Muscle of leg (tissue), 16 donors: ENCODE measurements at places on chromosomes 5 and 9.
A peak's percentile ranks its signal among the peaks of the same experiment; 100 is the strongest.

DNA sequence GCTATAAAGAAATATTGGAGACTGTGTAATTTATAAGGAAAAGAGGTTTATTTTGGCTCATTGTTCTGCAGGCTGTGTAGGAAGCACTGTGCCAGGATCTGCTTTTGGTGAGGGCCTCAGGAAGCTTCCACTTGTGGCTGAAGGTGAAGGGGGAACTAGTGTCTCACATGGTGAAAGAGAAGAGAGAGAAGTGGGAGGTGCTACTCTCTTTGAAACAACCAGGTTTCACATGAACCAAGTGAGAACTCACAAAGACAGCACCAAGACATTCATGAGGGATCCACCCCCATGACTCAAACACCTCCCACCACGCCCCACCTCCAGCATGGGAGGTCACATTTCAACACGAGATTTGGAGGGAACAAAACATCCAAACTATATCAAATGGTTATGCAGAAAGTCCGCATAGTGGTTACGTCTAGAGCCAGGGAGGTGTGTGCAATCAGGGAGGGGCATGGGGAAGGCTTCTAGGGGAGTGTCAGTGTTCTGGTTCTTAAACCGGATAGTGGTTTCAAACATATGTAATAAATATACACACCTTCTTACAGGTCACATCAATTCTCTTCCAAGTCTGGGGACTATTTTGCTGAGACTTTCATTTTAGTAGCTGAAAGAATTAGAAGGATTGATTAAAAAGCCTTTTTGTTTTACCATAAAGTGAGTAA lies 113.0 kb downstream of the TRIO start:
- DNase-seq: no peak

DNA sequence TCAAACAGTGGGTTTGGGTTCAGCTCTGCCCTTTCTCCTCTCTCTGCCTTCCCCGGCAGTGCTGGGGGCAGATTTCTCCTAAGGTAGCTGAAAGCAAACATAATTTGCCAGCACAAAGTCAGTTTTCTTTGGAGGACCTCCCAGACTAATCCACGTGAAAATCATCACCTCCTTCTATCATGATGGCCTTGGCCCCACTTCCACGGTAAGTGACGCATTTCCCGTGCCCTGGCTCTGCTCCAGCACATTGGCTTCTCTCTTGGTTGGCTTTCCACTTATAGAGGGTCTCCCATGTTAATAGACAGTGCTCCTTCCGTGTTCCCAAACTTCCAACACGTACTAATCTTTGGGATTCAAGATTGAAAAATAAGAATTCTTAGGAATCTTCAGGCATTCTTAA lies 74.1 kb upstream of the TRIO start:
- DNase-seq: no peak

DNA sequence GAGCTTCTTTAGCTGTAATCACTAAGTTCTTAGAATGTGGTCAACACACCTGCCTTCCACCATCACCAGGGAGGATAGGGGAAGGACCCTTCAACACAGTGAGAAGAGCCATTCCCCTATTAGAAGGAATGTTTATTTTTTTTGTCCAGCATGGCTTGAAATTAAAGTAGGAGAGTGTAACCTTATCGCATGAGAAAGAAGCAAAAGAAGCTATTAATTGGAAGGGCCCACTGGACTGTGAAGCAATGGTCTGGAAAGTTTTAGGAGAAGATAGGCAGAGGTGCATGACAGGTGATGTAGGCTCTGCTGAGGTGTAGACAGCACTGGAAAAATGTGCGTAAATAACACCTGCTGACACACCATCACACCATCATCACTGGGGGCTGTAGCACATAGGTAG lies 1526.0 kb downstream of the MAT2B start:
- no peak for DNase-seq

GRCh38 chr5:1640421-1640881 lies 116.7 kb upstream of the LPCAT1 start:
- DNase-seq: peak; percentile 29

DNA sequence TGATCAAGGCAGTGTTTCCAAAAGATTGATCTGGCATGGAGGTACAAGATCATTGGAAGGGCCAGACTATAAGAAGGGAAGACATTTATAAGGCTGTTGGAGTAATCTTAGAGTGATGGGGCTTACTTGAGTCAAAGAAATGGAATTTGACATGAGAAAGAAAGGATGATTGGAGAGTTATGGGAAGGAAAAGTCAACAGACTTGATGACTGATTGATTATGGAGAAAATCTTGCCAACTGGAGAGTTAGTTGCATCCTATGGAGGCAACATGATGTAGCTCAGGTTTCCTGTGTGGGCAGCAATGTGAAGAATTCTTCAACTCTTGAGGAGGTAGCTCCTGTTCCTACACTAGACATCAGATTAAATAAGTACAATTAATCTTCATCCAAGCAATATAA lies 10.9 kb upstream of the MAST4 start:
- DNase-seq: no peak

DNA sequence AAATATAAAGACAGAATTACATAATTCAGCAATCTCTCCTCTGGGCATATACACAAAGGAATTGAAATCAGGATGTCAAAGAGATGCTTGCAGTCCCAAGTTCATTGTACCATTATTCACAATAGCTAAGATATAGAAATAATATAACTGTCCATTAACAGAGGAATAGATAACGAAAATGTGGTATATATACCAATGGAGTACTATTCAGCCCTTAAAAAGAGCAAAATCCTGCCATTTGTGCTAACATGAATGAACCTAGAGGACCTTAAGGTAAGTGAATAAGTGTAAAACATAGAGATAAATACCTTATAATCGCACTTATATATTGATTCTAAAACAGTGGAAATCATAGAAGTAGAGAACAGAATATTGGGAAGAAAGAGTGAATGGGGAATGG lies 7.0 kb downstream of the ST8SIA4 start:
- DNase-seq: no peak

- DNase-seq: no peak
These were observed 184.6 kb downstream of the AUH start for GRCh38 chr9:91177081-91177480.

GRCh38 chr5:176927562-176927961 lies 28.4 kb upstream of the HK3 start:
- DNase-seq: no peak

DNA sequence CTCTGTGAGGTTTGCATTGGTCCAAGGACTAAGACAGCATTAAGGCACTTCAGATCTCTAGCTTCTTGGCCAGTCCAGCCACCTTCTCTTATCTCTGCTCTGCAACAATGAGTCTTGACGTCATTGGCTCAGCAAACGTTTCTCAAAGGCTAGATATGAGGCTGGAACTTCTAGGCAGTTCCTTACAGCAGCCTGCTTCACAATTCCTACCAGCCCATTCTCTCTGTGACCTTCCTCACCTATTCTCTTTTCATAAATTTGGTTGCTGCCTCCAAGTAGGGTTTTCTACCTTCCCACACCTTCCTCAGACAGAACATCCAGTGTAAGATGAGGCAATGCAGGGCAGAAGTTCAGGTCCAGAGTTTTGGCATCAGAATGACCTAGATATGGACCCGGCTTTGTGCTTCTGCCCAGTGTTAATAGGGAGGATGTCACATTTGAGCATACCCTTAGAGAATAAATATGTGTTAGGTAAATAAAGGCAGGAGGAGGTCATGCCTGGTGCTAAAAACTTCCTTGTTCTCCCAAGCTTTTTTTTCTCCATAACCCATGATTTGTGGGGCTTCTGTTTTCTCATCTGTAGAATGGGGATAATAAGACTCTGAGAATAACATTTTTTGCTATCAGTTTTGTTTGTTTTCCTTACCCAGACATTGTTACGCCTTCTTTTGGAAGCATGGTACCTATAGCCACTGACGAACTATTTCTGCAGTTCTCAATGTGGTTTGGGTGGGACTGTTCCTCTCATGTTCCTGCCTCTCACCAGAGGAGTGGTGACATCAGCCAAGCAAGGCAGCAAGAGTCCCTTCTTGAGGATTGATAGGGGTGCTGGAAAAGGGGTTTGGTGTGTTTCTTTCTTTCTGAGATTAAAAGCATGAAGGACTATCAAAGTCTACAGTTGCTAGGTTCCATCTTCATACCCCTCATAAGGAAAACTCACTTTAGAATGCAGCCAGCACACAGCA lies 220.6 kb upstream of the TRIM32 start:
- DNase-seq: no peak

- no peak for DNase-seq
These were observed 17.1 kb downstream of the C9orf43 start for GRCh38 chr9:113427629-113428028.

DNA sequence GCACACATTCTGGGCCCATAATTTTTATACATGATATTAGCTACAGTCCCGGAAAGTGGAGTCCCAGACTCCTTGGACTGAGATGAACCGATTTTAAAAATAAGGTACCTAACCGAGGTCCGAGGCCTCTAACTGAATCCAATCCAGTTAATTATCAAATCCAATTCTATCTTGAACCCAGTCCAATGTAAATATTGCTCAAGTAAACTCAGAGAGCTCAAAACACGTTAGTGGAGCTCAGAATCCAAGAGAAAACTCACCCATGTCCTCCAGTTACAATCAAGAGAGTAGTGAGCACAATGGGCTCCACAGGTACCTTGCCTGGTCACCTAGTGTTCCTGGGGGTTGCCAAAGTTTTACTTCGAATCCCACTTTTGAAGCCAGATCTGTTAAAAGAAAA lies 37.9 kb upstream of the DIRAS2 start:
- no peak for DNase-seq

- no peak for DNase-seq
These were observed 175.5 kb upstream of the POU5F2 start for GRCh38 chr5:93916872-93917271.

DNA sequence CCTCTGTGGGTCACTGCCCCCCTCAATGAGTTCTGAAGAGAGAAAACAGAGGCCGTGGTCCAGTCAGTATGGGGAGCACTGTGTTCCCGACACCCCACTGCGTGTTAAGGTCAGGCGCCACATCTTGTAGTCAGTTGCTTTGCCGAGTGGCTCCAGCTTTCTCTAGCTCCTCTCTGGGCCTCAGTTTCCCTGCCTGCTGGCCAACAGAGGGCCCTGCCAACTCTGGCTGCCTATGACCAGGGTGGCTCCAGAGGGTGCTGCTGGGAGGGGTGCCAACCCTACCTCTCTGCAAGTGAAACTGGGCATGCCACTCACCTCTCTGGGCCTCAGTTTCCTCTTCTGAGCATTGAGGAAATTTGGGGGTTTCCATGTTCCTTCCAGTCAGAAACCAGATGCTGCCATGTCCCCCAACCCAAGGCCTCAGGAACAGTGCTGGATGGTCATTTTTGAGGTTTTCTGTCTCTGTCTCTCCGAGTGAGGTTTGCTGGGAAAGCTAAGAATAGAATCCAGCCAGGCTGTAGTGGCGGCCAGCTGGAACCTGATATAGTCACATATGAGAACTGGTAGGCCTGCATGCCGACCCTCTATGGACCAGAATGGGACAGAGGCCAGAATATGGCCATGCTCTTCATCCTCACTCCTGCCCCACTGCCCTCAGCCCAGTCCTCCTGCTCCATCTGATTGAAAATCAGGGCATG lies 132.1 kb downstream of the PHF2 start:
- DNase-seq: no peak

GRCh38 chr5:12073426-12073825 lies 169.2 kb upstream of the CTNND2 start:
- DNase-seq: no peak

GRCh38 chr5:53557386-53557785 lies 3.1 kb upstream of the NDUFS4 start:
- no peak for DNase-seq

DNA sequence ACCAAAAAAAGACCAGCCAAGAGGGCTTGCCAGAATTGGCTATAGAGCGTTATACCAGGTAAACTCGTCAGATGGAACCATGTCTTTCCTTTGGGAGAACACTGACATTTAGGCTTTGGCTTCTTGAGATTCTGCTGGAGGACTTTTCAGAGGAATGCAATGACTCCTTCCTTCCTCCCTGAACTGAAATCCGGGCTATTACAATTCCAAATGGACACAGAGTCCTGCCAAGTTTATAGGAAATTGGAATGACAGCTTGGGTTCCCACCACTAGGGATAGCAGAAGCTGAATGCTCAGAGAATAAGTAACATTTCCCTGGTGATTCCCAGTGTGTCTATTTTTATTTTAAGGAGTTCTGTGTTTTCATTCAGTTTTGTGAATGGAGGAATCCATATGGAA lies 143.0 kb downstream of the FGF1 start:
- DNase-seq: peak; percentile 95

- peak; percentile 38 for DNase-seq
These were observed 184.8 kb upstream of the CD180 start for GRCh38 chr5:67381236-67381880.

DNA sequence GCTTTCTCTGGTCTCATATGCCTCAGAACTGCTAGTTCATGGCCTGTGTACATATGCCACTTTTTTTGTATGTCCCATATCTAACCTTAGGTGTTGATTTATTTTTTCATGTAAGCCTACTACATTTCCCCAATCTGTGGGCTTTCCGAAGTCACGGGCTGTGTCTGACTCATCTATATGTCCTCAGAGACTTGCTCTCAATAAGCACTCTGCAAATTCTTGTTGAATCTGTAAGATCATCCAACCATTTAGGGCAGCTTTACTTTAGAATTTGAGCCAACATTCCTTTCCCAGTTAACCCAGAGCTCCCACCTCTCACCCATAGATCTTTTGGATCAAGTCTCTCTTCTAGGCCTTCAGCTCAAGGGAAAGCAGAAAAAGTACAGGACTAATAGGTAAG lies 263.4 kb downstream of the SEC61B start:
- DNase-seq: no peak

DNA sequence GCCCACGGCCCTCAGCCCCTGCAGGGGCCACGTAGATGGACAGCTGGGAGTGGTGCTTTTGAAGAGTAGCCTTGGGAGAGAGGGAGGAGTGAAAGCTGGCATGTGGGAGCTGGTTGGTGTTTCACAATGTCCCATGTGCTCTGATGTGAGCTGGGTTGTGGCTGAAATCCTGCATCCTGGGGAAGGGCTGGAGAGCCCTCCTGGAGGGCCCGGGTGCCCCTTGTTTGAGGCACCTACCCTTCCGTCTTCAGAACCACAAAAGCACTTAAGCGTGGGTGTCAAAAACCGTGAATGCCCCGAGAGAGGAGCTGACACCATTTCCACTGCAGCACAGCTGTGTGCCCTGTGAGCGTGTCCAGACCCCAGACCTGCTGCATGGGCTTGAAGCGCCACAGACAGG lies 199.1 kb upstream of the ZNF618 start:
- no peak for DNase-seq

- no peak for DNase-seq
These were observed 156.4 kb downstream of the SPOCK1 start for GRCh38 chr5:137342764-137343163.

DNA sequence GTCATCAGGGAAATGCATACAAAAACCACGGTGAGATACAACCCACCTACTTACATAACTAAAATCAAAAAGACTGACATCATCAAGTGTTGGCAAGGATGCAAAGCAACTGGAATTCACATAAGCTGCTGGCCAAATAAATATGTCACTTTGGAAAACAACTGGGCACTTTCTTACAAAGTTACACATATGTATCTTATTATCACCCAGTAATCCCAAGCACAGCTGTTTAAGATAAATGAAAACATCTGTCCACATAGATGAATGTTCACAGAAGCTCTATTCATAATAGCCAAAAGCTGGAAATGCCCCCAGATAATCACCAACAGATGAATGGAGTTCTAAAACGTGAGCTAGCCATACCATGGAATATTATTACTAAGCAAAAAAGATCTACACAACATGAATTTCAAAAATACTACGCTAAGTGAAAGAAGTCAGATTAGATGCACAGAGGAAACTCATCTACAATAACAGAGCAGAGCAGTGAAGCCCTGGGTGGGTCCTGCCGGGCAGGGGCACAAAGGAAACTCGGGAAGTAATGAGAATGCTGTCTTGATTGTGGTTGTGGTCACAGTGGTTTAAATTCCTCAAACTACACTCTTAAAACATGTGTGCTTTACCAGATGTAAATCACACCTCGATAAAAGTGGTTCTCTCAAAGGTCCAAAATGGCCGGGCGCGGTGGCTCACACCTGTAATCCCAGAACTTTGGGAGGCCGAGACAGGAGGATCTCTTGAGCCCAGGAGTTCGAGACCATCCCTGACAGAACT lies 8.5 kb downstream of the CAMSAP1 start:
- peak; percentile 91 for DNase-seq
